Common myeloid progenitor, CD34-positive (primary cell): ENCODE measurements at places on chromosomes 5 and 9.

GRCh38 chr5:179791881-179792611, 1.7 kb upstream of the LTC4S start:
- peak; percentile 47 for DNase-seq

- DNase-seq: no peak
These were observed 51.4 kb downstream of the COL23A1 start for GRCh38 chr5:178538741-178539229.

DNA sequence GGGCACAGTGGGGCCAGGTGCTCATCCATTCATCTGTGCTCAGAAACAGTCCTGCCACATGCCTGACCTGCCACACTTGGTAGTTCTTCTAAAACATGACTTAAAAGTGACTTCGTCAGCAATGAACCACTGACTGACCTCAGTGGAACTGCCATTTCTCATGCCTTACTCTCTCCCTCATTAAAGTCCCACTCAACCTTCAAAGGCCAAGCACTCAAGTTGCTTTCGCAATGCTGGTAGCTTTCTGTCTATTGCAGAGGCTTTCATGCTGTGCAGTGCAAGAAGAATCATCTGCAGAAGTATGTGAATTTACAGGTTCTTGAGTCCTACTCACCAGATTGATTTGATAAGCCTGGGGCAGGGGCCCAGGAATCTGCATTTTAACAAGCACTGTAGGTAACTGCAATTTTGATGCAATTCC, 23.9 kb downstream of the B4GALT1 start:
- no peak for DNase-seq

DNA sequence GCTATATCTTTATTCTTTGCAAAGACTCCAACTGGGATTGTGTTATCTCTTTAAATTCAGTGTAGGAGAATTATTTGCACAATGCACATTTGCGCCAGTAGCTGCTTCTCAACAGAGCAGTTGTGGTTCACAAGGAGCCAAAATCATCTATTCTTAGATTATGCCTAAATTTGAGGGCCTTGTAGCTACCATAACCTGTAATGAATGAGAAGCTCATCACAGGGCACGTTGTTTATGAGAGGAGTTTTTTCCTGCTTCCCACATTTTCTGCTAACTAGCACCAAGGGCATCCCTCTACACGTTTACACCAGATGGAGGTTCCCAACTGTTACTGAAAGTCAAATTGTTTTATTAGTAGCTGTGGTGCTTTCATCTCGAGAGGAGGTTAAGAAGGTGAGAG, 322.4 kb downstream of the TMEM161B start:
- DNase-seq: no peak

DNA sequence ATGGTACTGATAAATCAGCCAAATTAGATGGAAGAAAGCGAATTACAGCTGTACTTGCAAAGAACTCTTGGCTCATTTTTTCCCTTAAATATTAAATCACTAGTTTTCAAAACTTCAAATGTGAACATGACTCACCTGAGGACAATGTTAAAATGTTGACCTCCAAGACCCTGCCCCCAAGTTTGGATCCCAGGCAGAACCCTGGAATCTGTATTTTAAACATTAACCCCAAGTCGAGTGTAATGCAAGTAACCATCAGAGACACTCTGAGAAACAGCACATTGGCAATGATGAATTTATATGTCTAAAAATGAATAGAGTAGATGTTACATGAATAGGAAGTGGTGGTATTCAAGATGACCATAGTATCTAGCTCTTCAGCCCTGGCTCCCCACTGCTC, 2.3 kb upstream of the CD274 start:
- DNase-seq: no peak

- no peak for DNase-seq
These were observed 61.2 kb downstream of the TMEM232 start for GRCh38 chr5:110665184-110665726.

DNA sequence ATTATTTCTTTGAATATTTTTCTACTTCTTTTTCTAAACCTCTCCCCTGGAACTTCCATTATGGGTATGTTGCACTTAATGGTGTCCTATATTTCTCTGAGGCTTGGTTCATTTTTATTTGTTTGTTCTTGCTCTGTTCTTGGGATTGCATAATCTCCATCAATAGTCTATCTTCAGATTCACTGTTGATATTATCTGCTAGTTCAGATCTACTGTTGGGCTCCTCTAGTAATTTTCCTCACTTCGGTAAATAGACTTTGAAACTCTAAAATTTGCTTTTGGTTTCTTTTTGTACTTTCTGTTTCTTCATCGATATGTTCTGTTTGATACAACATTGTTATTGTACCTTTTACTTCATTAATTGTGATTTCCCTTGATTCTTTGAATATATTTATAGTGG, 76.3 kb downstream of the MTREX start:
- no peak for DNase-seq

- DNase-seq: no peak
These were observed 309.2 kb downstream of the SH3GL2 start for GRCh38 chr9:17888066-17888465.

GRCh38 chr9:127455324-127455992, 4.1 kb downstream of the LRSAM1 start:
- DNase-seq: peak; percentile 72
